ENCODE measurements at places on chromosomes 7 and 10. TPM values are rescaled to one million over a fixed set of nuclear protein-coding genes. Genes with fewer than 3 reads are reported as not detected.

The SKAP2 gene
- 12.9 TPM for total RNA-seq

The SIRT1 gene
- total RNA-seq, result 16.6 TPM

The BHLHA15 gene
- total RNA-seq, result 6.1 TPM

DNA sequence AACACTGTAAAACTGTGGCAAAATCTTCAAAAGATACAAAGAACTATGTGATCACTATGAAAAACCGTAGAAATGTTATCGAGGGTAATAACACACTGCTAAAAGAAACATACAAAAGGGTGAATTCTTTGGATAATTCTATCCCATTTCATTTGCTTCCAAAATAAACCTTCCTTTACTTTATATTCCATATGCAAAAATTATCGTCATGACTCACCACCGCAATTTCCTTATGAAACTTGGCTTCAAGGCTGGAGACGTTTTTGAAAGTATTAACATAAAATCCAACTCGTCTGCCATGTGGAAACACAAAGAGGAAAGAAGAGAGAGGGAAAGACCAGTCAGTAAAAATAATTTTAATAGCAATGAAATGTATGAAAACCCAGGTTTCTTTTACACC, 165.2 kb downstream of the AMPH start:
- DNase-seq, result no peak

GRCh38 chr7:141466151-141466904, 84.9 kb upstream of the AGK start:
- DNase-seq, result no peak

- DNase-seq, result no peak
Measured at GRCh38 chr10:58341947-58342346, 7.1 kb downstream of the UBE2D1 start.

The CAV1 gene
- total RNA-seq, result not detected

DNA sequence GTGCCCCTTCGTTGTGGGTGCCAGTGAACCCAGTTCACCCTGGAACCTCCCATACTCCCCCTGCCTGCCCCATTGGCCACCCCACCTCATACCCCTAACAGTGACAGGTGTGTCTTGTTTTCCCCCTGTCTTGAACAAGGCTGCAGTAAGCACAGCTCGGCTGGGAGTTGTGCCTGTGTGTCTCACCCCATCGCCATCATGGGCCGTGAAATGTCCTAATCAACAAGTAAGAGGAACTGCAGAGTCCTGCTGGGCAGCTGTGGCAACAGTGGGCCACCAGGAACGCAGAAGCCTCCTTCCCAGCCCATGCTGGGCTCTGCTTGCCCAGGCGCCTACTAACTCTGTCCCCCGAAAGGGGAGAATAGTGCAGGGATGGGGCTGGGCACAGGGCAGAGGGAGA, 91.6 kb downstream of the C10orf105 start:
- no peak for DNase-seq

DNA sequence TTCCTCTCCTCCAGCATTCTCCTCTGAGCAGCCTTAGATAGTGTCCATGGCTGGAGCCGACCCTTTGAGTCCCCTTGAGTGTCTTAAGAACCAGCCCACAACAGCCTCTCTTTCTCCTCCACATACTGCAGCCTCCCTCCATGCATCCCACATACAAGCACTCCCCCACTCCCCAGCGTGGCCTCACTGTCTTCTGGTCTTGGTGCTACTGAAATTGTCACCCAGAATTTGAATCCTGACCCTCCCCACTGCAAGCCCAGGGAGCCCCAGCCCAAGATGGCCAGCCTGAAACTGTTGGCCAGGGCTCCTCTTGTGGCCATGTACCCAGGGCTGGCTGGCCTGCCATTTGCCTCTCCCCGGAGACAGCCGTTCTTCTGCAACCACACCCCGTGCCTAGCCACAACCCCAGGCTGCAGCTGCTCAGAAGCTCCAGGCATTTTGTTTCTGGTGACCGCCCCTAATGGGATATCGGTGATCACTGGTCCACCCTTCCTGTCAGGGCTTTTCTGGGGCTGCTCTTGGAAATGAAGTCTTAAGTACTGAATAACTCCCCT, 18.8 kb upstream of the SH2D4B start:
- no peak for DNase-seq

The GPR85 gene
- total RNA-seq, result not detected

GRCh38 chr7:24361001-24361400, 77.0 kb downstream of the NPY start:
- DNase-seq, result no peak

DNA sequence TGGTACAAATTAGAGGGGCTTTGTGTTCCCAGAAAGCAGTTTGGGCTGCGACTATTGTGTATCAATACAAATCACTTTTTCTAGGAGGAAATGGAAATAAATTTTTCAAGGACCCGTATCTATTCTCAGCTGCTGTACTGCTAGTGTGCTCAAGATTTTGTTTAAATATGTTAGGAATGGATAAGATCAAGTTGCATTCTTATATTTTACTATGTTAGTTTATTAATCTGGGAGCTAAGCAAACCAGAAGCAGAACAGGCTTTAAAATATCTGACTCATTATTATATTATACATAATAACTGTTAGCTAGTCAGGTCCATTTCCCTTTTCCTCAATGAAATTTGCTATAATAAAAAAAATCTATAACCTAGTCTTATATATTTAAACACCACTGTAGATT, 11.1 kb upstream of the GLCCI1 start:
- no peak for DNase-seq

The LIPM gene
- not detected for total RNA-seq

DNA sequence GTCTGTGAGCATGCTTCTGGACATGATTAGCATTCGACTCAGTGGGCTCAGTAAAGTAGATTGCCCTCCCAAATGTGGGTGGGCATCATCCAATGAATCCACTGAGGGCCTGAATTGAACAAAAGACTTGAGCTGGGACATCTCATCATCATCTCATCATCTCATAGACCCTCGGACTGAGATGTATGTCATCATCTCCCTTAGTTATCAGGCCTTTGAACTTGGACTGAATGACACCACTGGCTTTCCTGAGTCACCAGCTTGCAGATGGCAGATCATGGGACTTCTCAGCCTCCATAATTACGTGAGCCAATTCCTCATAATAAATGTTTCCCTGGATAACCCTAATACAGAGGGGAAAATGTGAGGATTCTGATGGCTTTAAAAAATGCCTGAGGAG, 128.3 kb upstream of the LSM8 start:
- DNase-seq, result no peak

DNA sequence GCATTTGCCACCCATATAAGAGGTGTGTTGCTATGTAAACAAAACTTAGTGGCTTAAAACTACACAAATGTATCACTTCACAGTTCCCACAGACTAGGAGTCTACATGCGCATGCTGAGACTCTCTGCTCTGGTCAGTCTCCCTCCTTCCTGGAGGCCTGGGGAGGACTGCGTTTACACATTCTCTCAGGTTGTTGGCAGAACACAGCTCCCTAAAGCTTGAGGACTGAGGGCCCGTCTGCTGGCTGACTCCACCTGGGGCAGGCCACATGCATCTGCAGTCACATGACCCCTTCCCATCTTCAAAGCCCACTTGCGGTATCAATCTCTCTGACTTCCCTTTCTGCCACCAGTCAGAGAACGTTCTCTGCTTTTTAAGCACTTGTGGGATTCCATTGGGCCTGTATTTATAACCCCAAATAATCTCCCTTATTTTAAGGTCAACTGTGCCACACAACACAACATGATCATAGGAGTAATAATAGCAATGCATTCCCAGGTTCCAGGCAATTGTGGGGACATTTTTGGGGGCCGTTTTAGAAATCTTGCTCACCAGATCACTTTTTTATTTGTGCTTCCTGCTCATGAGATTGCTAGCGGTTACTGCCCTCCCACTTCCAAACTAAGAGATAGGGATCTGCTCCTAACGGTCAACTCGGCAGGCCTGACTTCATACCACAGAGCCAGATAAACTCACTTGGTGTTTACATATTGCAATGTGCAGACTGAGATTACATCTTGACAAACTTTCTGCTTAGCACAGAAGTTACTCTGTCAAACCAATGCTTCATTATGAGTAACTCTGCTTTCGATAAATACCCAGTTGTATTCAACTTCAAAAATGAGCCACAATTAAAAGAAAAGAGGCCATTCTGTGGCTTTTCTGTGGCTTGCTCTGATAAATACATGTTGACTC, 96.3 kb downstream of the ALOX5 start:
- peak; percentile 88 for DNase-seq
